Fibroblast of the aortic adventitia (primary cell): ENCODE measurements at places on chromosomes 2 and 18. TPM values are rescaled to one million over a fixed set of nuclear protein-coding genes. Genes with fewer than 3 reads are reported as not detected.

PMS1 gene
- 27.0 and 34.2 TPM in 2 replicates for total RNA-seq

ABCA12 gene
- total RNA-seq, result 0.08 and 0.09 TPM in 2 replicates

RGPD5 gene
- total RNA-seq, result 15.5 and 18.2 TPM in 2 replicates

RAPGEF4 gene
- total RNA-seq, result 1.3 and 54.4 TPM in 2 replicates

CNTNAP5 gene
- total RNA-seq, result under 0.01 TPM in 1 of 2 replicates, not detected in the other

COL4A4 gene
- total RNA-seq, result 1.1 and 2.6 TPM in 2 replicates

VWC2L gene
- not detected in 2 replicates for total RNA-seq

LAMA3 gene
- total RNA-seq, result 5.1 and 15.7 TPM in 2 replicates

NDUFB3 gene
- 70.3 and 198 TPM in 2 replicates for total RNA-seq

WDR54 gene
- total RNA-seq, result 16.9 and 34.3 TPM in 2 replicates

FOXI3 gene
- not detected in 2 replicates for total RNA-seq

ANKRD30BL gene
- 0.16 TPM in 1 of 2 replicates, not detected in the other for total RNA-seq

ALPI gene
- total RNA-seq, result not detected in 2 replicates

DLGAP1 gene
- total RNA-seq, result 0.90 and 1.4 TPM in 2 replicates

IHH gene
- total RNA-seq, result 0.09 TPM in 1 of 2 replicates, not detected in the other

XIRP2 gene
- total RNA-seq, result 0.09 TPM in 1 of 2 replicates, not detected in the other

KCNK3 gene
- 2.3 TPM in 1 of 2 replicates, not detected in the other for total RNA-seq

KCNS3 gene
- 0.36 TPM in 1 of 2 replicates, not detected in the other for total RNA-seq

DYSF gene
- total RNA-seq, result 0.18 and 1.2 TPM in 2 replicates

PROC gene
- not detected in 2 replicates for total RNA-seq

FABP1 gene
- total RNA-seq, result not detected in 2 replicates

SERPINB4 gene
- not detected in 2 replicates for total RNA-seq
